ENCODE measurements at places on chromosomes 5 and 9.

DNA sequence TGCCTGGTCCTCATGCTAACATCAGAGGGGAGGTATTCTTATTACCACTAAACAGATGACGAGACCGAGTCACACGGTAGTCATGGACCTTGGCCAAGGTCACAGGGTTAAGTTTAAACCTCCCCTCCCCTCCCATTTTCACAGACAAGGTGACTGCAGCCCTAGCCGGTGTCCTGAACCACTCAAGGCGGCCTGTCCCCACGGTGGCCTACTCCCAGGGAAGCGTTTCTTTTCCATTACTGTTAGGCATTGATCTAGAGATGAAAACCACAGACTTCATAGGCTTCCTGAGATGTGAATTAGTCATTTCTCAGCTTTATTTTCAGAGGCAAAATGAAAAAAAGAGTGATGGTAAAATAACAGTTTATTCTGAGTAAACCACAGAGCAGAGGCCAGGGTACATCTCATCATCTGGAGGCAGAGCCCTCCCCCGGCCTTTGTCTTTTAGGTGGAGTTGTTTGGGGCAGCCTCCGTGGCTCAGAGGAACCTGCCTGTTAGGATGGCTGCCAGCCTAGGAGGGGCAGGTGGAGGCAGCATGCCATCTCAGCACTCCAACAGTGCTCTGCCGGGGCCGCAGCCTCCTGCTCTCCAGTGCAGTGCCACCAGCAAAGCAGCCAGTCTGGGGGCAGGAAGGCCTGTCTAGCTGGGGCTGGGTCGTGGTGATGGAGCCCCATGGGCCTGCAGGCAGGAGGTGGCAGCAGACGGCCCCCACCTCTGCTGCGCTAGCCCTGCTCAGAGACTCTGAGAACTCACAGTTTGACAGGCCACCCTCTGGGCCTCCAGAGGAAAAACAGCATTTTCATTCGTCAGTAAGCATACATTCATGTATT lies 71.2 kb downstream of the RAPGEF1 start:
- DNase-seq, result peak; percentile 50

DNA sequence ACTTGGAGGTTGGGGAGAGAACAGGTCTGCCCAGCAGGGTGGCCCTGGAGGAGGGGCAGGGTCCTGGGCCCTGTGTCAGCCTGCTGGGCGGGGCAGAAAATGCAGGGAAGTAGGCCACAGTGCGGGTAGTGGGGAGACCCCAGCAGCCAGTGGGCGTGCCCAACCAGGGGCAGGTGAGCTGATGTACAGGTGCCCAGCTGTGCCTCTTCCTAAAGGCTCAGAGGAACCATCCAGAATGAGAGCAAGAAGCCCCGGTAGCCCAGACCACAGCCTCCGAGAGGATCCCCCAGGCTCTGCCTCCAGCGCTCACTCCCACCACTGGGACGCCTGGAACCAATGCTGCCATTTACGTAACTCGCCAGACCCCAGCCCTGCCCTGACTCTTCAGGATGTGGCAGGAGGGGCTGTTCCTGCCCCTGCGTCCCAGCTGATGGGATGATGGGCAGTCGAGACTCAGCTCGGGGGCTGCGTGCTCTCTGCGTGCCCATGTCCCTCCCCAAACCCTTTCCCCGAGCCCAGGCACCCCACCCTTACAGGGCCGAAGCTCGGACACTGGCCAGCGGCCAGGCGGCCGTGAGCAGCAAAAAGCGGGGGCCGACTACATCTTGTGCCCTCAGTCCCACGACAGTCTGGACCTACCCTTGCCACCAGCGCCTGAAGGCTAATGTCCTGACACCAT lies 17.9 kb upstream of the QRFP start:
- no peak for DNase-seq

GRCh38 chr5:81420039-81420667 lies 26.2 kb upstream of the ACOT12 start:
- no peak for DNase-seq

GRCh38 chr5:74587300-74587699 lies 53.2 kb downstream of the ENC1 start:
- no peak for DNase-seq

- DNase-seq, result no peak
Measured at GRCh38 chr9:22108581-22109370, 99.7 kb upstream of the CDKN2B start.

- no peak for DNase-seq
Measured at GRCh38 chr5:40685976-40686486, 6.3 kb downstream of the PTGER4 start.

DNA sequence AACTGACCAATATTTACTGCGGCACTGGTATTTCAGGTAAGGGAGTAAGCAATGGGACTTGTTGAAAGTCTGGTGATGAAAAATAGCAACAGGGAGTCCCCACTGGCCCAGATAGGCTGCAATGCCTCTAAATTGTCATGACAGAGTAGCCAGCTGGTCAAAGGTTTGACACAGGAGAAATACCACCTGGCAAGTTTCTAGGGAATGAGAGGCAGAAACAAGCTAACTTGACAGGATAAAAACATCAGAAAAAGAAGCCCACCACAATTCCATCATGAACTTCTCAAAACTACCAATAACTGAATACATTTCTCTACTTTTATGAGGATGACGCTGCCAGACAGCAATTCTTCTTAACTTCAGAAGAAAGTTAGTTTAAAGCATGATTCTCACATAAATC lies 99.8 kb downstream of the STRBP start:
- no peak for DNase-seq
